ENCODE measurements at places on chromosomes 7 and 10.

DNA sequence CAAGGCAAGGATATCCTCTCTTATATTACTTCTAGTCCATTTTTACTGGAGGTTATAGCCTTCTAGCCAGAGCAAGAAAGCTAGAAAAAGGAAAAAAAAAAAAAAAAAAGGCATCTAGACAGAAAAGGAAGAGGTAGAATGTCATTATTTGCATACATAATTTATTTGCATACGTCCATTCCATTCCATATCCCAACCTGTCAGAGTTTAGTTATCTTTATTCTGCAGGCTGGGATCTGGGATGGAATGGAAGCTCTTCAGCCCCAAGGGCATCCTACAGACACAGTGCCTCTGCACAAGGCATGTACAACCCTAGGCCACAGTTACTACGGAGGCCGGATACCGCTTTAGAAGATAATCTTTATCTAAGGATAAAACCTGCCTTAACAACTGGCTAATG, 9.6 kb downstream of the CH25H start:
- no peak for DNase-seq

GRCh38 chr7:134908289-134908688, 78.0 kb upstream of the AGBL3 start:
- DNase-seq = no peak

DNA sequence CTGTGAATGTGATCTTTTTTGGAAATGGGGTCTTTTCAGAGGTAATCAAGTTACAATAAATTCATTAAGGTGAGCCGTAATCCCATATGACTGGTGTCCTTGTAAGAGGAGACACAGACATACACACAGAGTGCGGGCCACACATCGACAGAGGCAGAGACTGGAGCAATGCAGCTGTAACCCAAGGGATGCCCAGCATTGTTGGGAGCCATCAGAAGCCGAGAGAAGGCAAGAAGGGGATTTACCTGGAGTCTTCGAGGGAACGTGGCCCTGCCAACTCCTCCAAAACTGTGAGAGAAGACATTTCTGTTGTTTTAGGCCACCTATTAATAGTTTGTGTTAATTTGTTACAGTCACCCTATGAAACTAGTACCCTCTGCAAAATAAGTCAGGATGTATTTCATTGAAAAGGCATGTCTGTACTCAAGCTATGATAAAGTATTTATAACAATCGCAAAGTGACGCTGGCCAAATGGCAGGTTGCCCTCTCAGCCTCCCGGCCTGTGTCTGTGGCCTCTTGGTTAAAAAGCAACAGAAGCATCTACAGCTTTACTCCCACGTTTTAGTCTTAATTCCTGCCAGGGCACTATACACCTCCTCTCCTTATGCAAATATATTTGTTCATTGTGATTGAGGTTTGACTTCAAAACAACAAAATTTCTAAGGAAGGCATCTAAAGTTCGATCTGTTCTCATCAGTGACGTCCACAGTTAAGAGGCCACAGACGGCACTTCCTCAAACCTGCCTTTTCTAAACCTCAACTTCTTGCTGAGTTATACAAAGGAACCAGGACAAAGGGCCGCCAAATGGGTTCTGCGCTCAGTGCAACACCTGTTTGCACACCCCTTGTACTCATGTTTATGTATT, 46.8 kb downstream of the HIPK2 start:
- peak; percentile 36 for DNase-seq

- no peak for DNase-seq
Observed at GRCh38 chr7:1232623-1233332, at the start of gene UNCX. Gene UNCX (plus strand): TSS chr7:1232872. CDS start chr7:1233018, 146 bp downstream.

DNA sequence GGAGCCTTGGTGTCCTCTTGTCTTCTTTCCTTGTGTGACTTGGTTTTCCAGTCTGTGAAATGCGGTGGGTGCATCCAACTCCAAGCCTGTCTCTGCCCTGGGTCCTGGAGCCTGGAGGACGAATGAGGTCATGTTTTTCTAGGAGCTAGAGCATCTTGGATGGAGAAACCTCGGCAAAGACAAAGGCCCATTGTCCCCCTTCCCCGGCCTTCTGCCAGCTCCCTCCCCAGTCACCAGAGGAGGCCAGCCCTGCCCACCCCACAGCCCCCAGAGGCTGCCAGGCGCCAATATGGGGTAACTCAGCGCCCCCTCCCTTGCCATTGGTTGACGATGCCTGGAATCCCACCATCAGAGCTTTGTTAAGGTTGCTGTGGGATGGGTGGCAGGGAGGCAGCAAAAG, 40.4 kb downstream of the KCTD7 start:
- DNase-seq = no peak

DNA sequence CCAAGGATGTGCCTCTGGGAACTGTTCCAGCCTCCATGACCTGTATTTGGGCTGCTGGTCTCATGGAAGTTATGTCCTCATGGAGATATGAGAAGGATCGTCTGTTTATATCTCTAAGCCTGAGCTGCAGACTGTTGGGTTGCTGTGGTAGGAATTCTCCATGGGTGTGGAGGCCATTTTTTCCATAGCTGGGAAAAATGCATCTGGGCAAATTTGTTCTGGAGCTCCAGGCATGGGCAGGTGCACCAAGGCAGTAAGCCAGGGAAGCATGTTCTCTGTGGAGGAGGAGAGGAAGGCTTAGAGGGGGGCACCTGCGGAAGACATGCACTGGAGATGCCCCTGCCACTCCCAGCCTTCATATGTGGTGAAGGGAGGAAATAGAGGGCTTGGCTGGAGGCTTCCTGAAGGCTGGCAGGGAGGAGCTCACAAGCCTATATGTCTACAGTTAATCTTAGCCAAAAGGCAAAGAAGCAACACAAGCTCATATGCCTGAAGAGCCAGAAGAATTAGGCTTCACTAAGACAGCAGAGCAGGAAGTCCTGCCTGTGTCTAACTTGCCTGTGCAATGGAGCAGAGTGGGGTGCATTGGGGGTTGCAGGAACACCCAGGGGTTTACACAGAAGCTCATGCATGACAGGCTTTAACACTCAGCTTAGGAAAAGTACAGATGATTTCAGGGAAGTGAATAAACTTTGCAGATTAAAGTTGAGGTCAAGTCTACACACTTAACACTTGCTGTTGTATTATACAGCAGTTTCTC, 35.1 kb upstream of the CXCL12 start:
- no peak for DNase-seq

- no peak for DNase-seq
Observed at GRCh38 chr10:44928462-44928861, 17.3 kb downstream of the TMEM72 start.

- no peak for DNase-seq
Observed at GRCh38 chr7:27032839-27033238, 63.0 kb downstream of the HOXA1 start.

GRCh38 chr7:153193144-153193595, 433.6 kb downstream of the ACTR3B start:
- DNase-seq = no peak

DNA sequence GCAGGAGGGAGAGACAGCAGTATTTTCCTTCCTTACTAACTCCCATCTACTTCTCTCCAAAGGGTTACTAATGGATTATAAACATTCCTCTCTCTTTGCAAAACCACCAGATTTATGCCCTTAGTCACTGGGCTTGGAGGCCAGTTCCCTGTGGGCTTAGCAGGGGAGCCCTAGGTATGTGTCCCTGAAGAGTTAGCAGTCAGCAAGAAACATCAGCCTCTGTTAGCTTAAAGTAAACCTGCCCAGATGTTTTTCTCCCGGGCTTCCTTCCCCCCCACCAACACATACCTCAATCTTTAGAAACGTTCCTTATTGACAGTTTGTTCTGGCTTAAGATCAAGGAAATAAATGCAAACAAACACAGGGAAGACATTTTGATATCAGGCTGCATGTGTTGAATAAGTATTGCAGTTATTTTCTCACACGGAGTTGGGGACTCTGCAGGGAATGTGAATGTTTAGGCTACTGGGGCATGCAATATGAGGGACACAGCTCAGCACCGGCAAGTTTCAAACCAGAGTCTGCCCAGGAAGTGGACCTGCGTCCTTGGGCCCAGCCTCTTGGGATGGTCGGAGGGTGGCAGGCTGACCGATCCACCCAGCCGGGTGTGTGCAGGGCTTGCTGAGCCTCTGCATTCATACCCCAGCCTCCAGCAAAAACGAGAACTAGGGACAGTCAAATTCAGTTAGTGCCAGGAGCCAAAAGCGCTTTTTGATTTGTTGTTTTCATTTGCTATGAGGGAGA, 252.0 kb upstream of the GRB10 start:
- DNase-seq = peak; percentile 90
